ENCODE measurements at places on chromosomes 7 and 10. TPM values are rescaled to one million over a fixed set of nuclear protein-coding genes. Genes with fewer than 3 reads are reported as not detected.

The SPRN gene
- total RNA-seq = not detected

The LIPN gene
- 0.27 TPM for total RNA-seq

The NDUFB8 gene
- 191 TPM for total RNA-seq

The CHST3 gene
- not detected for total RNA-seq

The PALD1 gene
- total RNA-seq = 2.4 TPM

The RAB19 gene
- 0.55 TPM for total RNA-seq

The FOXP2 gene
- not detected for total RNA-seq

The MSMB gene
- total RNA-seq = not detected

The NYAP1 gene
- total RNA-seq = not detected

The NPC1L1 gene
- total RNA-seq = not detected

- no peaks in the 10 kb centered on the region for H3K27me3 ChIP-seq
- H3K36me3 ChIP-seq = no peaks in the 10 kb centered on the region
- no peak overlapping the region for H3K27ac ChIP-seq
- H3K4me3 ChIP-seq = no peak overlapping the region
- DNase-seq = no peak
Observed at GRCh38 chr7:68155676-68156075, 1159.0 kb downstream of the TYW1 start.

DNA sequence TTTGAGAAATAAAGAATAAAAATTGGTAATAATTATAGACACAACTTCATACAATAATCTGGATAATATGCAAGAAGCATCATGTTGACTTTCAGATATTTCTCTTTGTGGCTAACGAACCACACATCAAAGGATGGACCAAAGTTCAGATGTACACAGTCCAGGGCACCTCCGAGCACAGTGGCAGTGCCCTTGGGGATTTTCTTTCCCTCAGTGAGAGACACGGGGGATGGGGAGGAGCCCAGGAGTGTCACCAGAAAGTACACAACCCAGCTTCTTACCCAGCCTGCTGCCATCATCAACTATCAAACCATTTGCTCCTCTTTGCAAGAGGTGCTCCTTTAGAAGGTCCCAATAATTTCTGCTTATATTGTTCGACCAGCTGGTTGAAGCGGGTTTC is 33.2 kb downstream of the RBM28 start:
- H3K27ac ChIP-seq = no peak overlapping the region
- peaks cover 92% of the 10 kb centered on the region for H3K36me3 ChIP-seq
- H3K4me3 ChIP-seq = no peak overlapping the region

DNA sequence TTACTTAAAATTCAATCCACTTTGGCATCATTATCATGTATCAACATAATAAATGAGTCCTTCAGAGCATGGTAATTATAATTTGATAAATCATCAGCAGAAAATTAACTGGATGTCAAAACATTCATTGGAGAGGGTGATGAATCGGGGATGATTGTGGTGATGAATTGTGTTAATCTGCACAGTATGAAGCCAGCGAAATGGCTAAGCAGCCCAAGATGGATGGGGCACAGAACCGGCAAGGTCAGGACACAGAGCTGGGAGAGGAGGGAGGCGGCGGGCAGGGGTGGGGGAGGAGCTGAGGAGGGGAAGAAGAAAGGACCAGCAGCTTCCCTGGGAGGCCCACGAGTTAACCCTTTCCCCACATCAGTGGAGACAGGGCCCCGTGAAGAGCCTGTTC is 536.1 kb downstream of the LRMDA start:
- H3K27me3 ChIP-seq = no peaks in the 10 kb centered on the region
- no peaks in the 10 kb centered on the region for H3K4me1 ChIP-seq
- DNase-seq = no peak
- no peak overlapping the region for H3K4me3 ChIP-seq

- DNase-seq = no peak
- H3K4me1 ChIP-seq = no peaks in the 10 kb centered on the region
- H3K27me3 ChIP-seq = no peaks in the 10 kb centered on the region
- H3K27ac ChIP-seq = no peak overlapping the region
- no peaks in the 10 kb centered on the region for H3K36me3 ChIP-seq
- no peak overlapping the region for H3K4me3 ChIP-seq
Observed at GRCh38 chr10:77513781-77514331, 123.8 kb downstream of the KCNMA1 start.

DNA sequence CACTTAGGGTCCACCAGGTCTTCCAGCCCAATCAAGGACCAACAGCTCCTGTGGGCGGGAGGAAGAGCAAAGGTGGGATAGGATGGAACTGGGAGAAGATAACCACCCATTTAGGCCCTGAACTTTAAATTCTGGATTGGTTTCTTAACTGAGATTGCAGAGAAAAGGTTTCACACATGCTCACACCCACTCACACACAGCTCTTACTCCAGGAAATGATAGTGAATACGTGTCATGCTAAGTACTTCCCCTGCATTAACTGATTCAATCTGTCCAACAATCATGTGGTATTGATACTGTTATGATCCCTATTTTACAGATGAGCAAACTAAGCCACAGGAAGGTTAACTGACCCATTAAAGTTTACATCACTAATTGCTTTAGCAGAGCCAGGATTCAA is 4.6 kb upstream of the CYP3A4 start:
- no peaks in the 10 kb centered on the region for H3K36me3 ChIP-seq
- H3K27ac ChIP-seq = no peak overlapping the region
- H3K27me3 ChIP-seq = peaks cover 50% of the 10 kb centered on the region
- no peak overlapping the region for H3K4me3 ChIP-seq
- H3K4me1 ChIP-seq = no peaks in the 10 kb centered on the region

DNA sequence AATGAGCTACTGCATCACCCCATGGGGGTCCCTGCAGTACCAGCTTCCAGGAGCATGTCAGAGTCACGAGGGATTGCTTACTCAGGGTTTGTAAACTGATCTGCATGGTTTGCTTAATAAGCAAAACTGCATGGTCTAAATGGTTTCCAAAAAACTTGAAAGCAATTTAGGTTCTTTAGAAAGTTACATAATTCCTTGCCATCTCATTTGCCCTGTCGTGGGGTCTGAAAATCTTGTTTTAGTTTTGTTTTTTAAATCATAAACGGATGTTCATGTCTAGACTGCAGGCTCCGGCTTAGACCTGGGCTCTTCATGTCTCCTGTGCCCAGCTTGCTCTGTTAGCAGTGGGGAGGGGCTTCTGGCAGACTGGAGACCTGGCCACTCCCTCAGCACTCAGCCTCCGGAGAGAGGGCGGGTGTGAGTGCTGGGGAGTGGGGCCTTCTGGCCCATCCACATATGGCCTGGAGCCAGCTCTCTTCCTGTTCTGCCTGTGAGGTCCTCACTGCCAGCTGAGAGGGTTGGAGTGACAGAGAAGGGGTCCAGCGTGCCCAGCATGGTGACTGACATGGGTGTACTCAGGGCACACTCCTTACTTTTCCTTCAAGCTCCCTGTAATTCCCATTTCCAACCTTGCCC is 17.5 kb downstream of the PRF1 start:
- peaks cover under 1% of the 10 kb centered on the region for H3K4me1 ChIP-seq
- no peak overlapping the region for H3K27ac ChIP-seq
- DNase-seq = no peak
- H3K36me3 ChIP-seq = no peaks in the 10 kb centered on the region
- H3K27me3 ChIP-seq = peaks cover 2% of the 10 kb centered on the region
- no peak overlapping the region for H3K4me3 ChIP-seq

DNA sequence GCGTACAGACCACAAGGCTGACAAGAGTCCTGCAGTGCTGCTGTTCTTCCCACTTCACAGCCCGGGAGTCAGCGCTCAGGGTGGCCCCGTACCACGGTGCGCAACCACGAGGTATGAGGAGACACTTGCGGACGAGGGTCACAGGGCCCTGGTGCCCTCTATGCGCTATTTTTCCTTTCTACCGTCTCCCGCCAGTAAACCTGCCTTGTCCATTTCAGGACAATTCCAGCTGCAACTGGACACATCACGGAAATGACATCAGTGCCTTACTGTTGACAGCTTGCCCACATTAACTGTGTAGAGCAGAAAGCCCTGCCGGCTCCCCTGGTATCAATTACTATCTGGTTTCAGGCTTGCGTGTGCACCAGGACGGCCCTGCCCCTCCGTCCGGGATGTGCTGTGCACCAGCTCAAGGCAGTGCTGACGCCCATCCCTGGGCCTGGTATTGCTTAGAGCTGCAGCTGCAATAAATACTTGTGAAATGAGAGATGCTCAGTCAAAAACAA is 65.1 kb downstream of the ZRANB1 start:
- H3K4me3 ChIP-seq = no peak overlapping the region
- no peaks in the 10 kb centered on the region for H3K4me1 ChIP-seq
- no peak overlapping the region for H3K27ac ChIP-seq

DNA sequence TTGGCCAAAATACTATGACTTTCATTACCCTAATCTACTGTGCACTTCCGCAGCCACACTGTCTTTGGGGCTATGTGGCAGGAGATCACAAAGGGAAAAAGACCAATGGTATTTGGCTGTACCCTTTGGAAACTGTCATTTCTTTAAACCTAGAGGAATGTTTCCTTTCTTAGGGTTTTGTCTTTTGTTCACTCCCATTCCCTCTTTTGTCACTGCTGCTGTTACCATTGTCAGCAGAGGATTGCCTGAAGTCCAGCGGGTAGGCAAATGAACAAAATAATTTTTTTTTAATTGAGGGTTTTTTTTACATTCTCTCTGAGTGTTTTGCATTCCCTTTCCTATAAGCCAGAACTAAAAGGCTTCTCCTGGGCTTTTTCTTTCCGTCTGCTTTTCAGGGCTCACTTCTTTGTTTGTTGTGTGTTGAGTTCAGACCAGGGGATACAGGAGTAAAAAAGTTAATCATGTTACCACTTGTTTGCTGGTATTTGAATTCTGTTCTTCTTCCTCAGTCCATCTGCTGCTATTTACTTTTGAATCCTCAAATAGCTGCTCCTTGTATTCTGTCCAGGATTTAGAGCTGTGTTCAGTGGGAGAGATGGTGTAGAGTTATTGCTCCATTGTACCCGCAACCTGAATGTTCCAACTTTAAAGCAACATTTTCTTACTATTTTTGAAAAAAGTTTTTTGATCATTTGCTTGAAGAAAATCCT is 374.6 kb downstream of the SUGCT start:
- H3K4me1 ChIP-seq = no peaks in the 10 kb centered on the region
- no peak for DNase-seq
- no peaks in the 10 kb centered on the region for H3K27me3 ChIP-seq
- H3K36me3 ChIP-seq = no peaks in the 10 kb centered on the region
- no peak overlapping the region for H3K27ac ChIP-seq

GRCh38 chr10:15236340-15236739 is 67.8 kb upstream of the NMT2 start:
- H3K27ac ChIP-seq = no peak overlapping the region
- H3K27me3 ChIP-seq = peaks cover 3% of the 10 kb centered on the region

DNA sequence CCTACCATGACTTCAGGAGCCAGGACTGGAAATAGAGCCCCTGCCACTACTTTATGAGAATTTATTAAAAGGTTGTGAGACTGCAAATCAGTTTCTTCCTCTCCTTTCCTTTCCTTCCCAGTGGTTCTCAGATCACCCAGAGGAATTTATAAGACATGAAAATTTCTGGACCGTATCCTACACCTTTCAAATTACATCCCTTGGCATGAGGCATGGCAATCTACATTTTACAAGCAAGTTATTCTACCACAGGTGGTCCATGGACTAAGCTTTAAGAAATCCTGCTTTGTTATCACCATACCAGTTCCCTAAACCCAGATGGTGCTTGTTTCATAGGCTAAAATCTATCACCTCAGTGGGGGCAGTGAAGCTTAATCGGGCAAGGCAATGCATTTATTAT is 66.5 kb downstream of the TPK1 start:
- peaks cover 7% of the 10 kb centered on the region for H3K4me1 ChIP-seq
- no peak overlapping the region for H3K27ac ChIP-seq
- no peak overlapping the region for H3K4me3 ChIP-seq

DNA sequence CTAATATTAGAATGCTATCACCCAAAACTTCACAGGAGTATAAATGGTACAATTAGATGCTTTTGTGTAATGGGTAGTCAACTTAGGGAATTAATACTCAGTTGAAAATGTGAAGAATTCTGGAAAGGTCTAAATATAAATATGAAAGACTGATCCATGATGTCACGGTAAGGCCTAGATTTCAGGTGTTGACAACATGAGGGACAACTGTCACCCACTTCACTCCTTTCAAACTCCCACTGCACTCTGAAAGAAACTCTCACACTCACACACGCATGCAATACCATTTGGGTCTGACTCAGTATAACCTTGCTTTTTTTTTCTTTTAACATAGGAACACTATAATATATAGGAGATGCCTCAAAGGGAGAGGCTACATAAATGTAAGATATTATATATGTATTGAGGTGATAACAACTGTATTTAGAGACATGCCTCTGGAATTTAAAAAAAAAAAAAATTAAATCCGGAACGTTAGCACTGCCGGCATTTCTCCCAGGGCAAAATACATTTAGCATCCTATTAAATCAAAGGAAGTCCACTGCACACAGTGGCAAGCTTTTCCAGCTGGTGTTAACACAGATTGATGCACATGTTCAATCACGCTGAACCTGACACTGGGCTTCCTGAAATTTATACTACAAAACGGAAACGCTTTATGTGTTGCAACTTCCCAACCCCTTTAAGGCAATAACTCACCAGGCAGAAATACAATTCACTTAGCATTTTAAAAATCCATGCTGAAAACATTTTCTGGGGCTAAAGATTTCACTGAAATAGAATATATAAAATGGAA is 74.9 kb downstream of the RSU1 start:
- DNase-seq = no peak
- peaks cover 4% of the 10 kb centered on the region for H3K4me1 ChIP-seq
- H3K36me3 ChIP-seq = peaks cover 52% of the 10 kb centered on the region
- H3K27me3 ChIP-seq = no peaks in the 10 kb centered on the region

DNA sequence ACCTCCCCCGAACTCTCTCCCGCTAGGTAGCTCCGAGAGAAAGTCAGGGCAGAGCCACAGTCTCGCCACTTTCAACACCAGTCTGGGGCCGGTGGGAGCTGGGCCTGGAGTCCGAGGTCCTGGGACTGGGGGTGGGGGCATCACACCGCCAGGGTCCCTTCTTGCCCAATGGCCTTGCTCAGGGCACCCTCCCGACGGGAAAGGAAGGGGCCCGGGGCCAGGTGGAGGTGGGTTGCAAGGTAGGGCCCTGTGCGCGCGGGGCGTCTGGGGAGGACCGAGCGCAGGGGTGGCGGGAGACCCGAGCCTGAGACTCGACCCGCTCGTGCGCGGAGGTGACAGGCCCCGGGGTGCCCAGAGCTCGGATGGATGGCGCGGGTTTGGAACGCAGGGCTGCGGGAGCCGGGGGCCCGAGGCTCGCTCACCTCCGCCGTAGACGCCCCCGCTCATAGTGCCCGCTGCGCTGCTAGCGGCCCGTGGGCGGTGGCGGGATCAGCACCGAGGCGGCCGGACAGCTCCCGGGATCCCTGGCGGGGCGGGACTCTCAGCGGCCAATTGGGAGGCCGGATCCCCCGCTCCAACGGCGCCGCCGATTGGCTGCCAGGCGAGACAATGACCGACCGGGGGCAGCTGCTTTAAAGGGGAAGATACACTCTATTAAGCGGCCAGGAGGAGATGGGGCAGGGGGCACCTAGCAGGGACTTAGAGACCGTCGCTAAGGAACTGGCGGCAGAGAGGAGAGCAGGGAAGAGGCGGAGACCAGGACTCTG is at the start of gene ACTL6B:
ACTL6B (minus strand) TSS at position 541 of the 767 bp plus-strand sequence; CDS start at position 447, 94 bp downstream.
- H3K27me3 ChIP-seq = peaks cover 36% of the 10 kb centered on the region
- H3K4me3 ChIP-seq = no peak within 1 kb of the TSS
- H3K4me1 ChIP-seq = no peaks in the 10 kb centered on the region
- H3K27ac ChIP-seq = no peak within 1 kb of the TSS
